Activated T-cell treated with anti-CD3 and anti-CD28 coated beads, Interleukin-2, amount 50 U/mL, for 24 hours (primary cell): ENCODE measurements at places on chromosomes 7 and 10.
A peak's percentile ranks its signal among the peaks of the same experiment; 100 is the strongest.

GRCh38 chr10:58054881-58055280, 212.8 kb downstream of the IPMK start:
- no peak for DNase-seq

DNA sequence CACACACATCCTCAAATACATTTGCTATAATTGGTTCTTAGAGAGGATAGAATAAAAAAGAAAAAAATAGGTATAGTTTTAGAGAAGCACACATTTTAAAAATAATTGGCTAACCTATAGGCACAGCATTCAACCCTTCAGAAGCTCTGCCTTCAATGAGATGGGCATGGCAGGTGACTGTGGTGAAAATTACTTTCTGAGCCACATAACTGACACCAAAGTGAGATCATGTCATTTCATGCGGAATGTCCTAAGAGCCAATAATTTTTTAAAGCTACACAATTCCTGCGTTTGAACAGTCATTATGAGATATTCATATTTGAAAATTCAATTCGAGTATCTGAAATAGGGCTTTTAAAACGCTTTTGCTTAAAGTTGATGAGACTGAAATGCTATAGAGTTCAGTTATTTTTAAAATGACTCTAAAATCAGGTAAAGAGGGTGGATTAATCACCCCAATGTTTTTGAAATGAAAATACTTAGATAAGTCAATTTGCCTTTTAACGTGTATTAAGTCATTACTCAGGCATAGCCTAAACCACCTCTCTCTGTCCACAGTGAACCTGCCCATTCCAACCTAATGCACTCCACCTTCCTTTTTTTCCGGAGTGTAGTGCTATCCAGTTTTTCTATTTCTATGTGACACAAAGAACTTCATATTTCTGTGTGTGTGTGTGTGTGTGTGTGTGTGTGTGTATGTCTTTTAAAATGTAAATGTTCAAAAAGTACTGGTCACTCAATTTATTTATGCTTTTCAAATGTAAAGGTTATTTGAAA, 6.1 kb downstream of the RELN start:
- no peak for DNase-seq

- no peak for DNase-seq
Observed at GRCh38 chr7:110283056-110283455, 807.9 kb upstream of the LRRN3 start.

- peak; percentile 63 for DNase-seq
Observed at GRCh38 chr10:4652111-4653010, 173.6 kb upstream of the AKR1E2 start.

- DNase-seq = no peak
Observed at GRCh38 chr7:98802088-98802780, 67.6 kb downstream of the TMEM130 start.

GRCh38 chr7:33143996-33144718, 14.8 kb downstream of the BBS9 start:
- no peak for DNase-seq
